Endodermal cell (in vitro differentiated cells): ENCODE measurements at places on chromosomes 12 and 14. TPM values are rescaled to one million over a fixed set of nuclear protein-coding genes. Genes with fewer than 3 reads are reported as not detected.

Gene IL22
- not detected in 3 replicates for total RNA-seq

GRCh38 chr14:85187521-85187920 lies 342.4 kb upstream of the FLRT2 start:
- no peak for DNase-seq

- no peak for DNase-seq
These were observed 45.8 kb downstream of the CCNK start for GRCh38 chr14:99527026-99527425.

GRCh38 chr14:78074561-78074960 lies 95.6 kb upstream of the NRXN3 start:
- peak; percentile 31 for DNase-seq

- no peak for DNase-seq
These were observed 712.6 kb upstream of the TBX3 start for GRCh38 chr12:115396567-115396966.
